ENCODE measurements at places on chromosomes 2 and 18. TPM values are rescaled to one million over a fixed set of nuclear protein-coding genes. Genes with fewer than 3 reads are reported as not detected.
A peak's percentile ranks its signal among the peaks of the same experiment; 100 is the strongest.

Gene MPPE1
- total RNA-seq = 25.3 TPM

- peak overlapping the region; percentile 74 for H3K4me3 ChIP-seq
- DNase-seq = peak; percentile 71
- H3K4me1 ChIP-seq = peaks cover 27% of the 10 kb centered on the region
- peaks cover 12% of the 10 kb centered on the region for H3K36me3 ChIP-seq
These were observed 23.9 kb downstream of the PECR start for GRCh38 chr2:216057688-216058193.

DNA sequence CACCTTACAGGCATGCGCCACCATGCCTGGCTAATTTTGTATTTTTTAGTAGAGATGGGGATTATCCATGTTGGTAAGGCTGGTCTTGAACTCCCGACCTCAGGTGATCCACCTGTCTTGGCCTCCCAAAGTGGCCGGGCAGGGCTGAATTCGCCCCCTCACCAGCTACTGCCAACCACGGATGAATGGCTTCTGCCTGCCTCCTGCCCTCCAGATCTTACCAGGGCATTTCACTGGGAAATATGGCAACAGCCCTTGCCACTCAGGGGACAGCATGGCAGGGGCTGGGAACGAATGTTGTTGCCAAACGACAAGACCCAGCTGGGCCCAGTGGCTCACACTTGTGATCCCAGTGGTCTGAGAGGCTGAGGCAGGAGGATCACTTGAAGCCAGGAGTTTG lies 1.8 kb upstream of the ALPP start:
- no peak for DNase-seq
- no peak overlapping the region for H3K4me3 ChIP-seq
- H3K27me3 ChIP-seq = peaks cover under 1% of the 10 kb centered on the region
- no peaks in the 10 kb centered on the region for H3K36me3 ChIP-seq
- H3K27ac ChIP-seq = no peak overlapping the region
- no peaks in the 10 kb centered on the region for H3K4me1 ChIP-seq

- no peak overlapping the region for H3K27ac ChIP-seq
- peaks cover 25% of the 10 kb centered on the region for H3K4me1 ChIP-seq
- peaks cover 3% of the 10 kb centered on the region for H3K27me3 ChIP-seq
- no peak for DNase-seq
- H3K36me3 ChIP-seq = peaks cover 10% of the 10 kb centered on the region
These were observed 41.4 kb downstream of the FAM178B start for GRCh38 chr2:96945014-96945413.

- H3K27me3 ChIP-seq = no peaks in the 10 kb centered on the region
- no peak for DNase-seq
- no peak overlapping the region for H3K27ac ChIP-seq
These were observed 467.5 kb downstream of the FBXO15 start for GRCh38 chr18:73679941-73680712.

Gene POTEI
- total RNA-seq = not detected

DNA sequence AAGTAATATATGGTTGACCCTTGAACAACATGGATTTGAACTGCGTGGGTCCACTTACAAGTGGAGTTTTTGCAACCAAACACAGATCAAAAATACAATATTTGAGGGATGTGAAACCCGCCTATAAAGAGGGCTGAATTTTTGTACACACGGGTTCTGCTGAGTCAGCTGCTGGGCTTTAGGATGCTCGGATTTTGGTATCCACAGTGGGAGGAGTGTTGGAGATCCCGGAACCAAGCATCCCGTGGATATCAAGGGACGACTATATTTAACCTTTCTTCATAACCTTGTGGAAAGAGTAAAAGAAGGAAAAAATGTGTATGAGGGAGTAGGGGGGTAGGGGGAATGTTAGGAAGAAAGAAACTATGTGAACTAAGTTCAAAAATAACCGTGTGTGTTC lies 10.0 kb upstream of the INPP1 start:
- H3K27me3 ChIP-seq = peaks cover 14% of the 10 kb centered on the region
- no peak for DNase-seq
- no peak overlapping the region for H3K4me3 ChIP-seq

Gene MOCOS
- 0.16 TPM for total RNA-seq
